ENCODE measurements at places on chromosomes 16 and 17.

DNA sequence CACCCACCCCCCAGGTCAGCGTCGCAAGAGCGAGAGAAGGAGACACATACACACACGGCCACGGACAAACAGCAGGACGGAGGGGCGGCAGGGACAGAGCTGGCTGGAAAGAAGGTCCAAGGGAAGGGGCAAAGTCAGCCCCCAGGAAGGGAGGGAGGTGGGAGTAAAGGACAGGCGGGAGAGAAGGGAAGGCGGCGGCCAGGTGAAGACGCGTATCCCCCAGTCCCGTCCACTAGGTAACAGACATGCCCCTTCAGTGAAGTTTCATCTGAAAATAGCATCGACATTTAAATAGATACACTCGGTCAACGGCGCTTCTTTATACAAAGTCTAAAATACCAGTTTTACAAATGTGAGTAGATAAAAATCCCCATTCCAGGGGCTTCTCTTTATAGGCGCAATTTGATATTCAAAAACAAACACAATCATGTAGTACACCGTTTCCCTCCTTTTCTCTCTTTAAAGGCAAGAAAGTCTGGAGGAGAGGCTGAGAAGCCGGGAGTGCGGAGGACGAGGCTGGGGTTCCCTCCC, 4.5 kb downstream of the CBX8 start:
- DNase-seq, result no peak

GRCh38 chr16:19236561-19237209, 48.8 kb upstream of the CLEC19A start:
- peak; percentile 44 for DNase-seq

- no peak for DNase-seq
Measured at GRCh38 chr16:2973093-2973492, 3.9 kb downstream of the PAQR4 start.

GRCh38 chr17:45098869-45099616, 33.3 kb downstream of the PLCD3 start:
- peak; percentile 61 for DNase-seq

DNA sequence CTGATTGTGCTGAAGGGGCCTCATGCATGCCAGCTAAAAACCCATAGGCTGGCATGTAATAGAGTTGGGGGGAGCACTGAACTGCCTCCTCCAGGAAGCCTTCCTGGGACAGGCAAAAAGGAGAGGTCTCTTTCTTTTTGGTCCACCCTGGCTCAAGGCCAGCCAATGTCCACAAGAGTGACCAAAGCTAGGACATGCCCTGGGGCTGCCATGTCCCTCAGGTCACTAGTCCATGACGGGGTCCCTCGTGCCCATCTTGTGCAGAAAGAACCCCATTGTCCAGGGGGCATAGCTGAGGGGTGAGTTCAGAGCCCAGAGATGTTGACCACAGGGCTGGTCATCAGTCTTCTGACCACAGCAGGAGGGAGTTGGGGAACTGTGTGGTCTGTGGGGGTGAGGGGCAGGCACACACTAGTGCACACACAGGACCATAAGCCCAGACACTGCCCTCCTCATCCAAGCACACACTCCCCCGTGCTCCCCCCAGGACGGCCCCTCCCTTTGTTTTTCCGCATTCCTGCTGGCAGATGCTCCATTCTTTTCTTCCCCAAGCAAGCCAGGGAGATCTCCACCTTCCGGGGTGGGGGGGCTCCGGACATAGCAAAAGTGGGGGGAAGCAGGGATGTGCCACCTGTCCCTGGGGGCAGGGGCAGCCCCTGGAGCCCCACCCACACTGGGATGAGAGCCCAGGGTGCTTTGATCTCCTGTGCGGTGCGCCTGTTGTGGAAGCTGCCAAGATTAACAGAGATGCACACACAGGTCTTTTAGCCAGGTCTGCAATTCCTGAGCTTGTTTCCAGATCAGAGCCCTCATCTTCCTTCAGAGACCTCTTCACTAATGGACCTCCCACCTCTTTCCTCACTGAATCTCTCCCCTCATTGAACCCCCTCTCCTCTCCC, 25.2 kb upstream of the PHB1 start:
- DNase-seq, result no peak

GRCh38 chr17:40369923-40370322, 5.4 kb upstream of the GJD3 start:
- no peak for DNase-seq

GRCh38 chr16:88055356-88055755, 104.1 kb downstream of the BANP start:
- no peak for DNase-seq

GRCh38 chr16:26742040-26742439, 324.7 kb upstream of the C16orf82 start:
- no peak for DNase-seq

- DNase-seq, result peak; percentile 48
Measured at GRCh38 chr17:17719966-17720543, 38.8 kb downstream of the RAI1 start.

GRCh38 chr16:66039793-66040192, 326.7 kb upstream of the CDH5 start:
- no peak for DNase-seq

DNA sequence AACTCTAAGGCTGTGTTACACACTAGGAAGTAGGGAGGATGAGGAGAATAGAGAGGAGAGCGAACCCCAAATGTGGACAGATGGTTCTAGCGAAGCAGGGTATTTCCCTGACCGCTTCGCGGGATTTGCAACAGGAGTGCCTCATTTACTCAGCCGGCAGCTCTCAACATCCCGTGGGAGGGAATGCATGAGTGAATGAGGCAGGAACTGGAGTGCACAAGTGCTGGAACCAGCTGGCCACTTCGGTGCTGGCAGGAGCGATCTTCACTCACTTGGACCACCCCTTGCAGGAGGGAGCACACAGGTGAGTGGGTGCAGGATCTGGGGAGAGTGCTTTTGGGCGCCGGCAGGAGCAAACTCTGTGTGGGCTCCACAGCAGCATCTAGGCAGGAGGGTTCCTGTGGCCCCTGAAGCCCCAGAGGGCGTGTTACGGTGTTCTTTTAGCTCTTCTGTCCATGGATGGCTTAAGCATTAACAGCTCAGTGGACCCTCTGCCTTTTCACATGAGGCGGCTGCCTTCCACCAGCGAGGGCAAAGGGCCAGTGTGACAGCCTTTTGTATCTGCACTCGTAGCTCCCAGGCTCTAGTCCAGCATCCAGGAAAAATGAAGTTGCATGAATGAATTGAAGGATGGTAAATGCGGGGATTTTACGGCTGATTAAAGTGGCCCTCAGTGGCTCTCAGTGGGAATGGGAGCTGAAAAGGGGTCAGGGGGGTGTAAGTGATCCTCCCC, 17.4 kb upstream of the ZNHIT3 start:
- DNase-seq, result no peak

- DNase-seq, result no peak
Measured at GRCh38 chr16:11605891-11606290, 19.2 kb upstream of the LITAF start.

GRCh38 chr17:47791025-47791424, 30.6 kb downstream of the OSBPL7 start:
- no peak for DNase-seq

DNA sequence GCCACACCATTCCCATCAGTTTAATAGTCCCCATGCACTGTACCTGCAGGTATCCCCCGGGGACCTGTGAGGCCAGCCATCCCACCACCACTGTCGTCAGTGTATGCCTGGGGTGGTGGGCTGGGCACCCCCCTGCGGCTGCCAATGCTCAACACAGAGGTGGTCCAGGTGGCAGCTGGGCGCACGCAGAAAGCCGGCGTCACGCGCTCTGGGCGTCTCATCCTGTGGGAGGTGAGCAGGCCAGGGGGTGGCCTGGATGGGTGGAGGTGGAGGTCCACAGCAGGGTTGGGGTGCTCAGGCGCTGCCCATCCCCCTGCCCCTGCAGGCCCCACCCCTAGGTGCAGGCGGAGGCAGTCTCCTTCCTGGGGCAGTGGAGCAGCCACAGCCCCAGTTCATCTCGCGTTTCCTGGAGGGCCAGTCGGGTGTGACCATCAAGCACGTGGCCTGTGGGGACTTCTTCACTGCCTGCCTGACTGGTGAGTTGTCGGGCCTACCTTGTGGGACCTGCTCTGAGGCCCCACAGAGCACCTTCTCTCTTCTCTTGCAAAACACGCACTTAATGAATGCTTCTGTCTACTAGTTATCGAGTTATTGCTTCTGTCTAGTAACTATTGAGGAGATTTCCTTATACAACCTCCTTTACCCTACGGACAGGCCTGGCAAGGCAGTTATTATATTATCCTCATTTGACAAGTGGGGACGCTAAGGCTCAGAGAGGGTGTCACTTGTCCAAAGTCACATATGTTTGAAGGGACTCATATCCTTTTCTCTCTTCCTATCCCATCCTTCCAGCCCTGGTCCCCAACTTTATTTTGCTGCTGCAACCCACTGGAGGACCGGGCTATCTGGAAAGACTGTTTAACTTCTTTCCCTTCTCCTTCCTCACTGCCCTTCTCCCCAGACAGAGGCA, 5.8 kb upstream of the TRAF4 start:
- no peak for DNase-seq

DNA sequence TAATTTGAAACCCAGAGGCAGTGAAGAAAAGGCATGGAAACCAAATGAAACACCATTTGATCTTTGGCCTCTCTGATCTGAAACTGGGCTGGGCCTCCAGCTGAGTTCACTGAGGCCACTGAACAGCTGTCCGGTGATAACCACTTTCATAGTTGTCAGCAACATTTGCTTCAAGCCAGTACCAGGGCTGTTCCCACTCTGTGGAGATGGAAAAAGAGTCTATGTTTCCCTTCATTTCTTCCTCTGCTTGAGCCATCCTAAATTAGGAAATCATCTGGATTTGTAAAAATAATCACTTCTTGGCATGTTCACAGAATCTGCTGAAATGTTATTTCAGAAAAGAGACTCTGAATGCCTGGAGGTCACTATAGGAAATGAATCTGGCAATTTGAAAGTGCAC, 119.3 kb downstream of the STX8 start:
- no peak for DNase-seq

DNA sequence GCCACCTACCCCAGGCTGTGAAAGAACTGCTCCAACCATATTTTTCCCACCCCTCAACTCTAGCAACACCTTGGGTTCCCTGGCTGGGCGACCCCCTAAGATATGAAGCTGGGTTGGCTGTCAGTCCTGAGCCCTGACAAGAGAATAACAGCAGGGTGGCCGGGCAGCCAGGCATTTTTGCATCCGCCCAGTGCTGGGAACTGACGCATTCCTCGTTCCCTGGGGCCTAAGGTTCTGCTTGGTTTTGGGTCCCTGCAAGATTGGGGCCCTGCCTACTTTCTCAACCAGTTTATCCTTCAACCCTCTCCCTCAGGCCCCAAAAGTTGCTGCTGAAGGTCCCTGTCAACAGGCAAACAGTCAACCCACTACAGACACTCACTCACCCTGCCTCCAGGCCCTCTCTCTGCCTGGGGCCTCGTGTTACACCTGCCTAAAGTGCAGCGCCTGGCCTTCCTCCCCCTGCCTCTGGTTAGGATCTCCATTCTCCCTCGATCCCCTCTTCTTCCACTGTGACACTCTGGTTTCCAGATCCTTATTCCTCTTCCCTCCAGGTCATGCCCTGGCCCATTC, 151.5 kb downstream of the STX8 start:
- no peak for DNase-seq

- peak; percentile 71 for DNase-seq
Measured at GRCh38 chr16:31874366-31875111, 932 bp downstream of the ZNF267 start.

DNA sequence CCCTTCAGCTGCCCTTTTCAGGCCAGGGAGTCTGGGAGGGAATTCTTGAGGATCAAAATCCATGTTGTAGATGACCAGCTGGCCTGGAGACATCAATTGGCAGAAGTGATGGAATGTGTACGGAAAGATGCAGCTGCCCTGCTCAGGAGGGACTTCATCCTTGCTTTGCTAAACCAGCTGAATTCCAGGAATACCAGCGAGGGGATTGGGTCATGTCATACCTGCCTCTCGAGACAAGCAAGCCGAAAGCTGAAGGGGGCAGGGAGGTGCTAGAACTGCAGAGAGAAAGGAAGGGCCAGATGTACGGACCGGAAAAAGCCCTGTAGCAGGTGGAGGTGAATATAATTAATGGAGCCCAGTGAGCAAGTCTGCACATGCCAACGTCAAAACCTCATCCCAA, 25.6 kb upstream of the NTN1 start:
- DNase-seq, result no peak

DNA sequence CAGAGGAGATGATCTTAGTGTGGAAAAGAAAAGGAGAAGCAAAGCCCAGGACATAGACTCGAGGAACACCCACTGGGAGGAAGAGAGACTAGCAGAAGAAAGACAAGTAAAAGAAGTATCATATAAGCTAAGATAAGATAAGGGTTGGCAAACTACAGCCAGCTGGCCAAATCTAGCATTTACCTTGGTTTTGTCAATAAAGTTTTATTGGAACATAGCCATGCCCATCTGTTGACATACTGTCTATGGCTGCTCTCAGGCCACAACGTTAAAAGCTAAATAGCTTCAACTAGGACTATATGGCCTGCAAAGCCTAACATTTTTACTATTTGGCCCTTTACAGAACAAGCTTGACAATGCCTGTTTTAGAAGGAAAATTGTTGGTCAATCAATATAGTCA, 166.4 kb upstream of the AXIN2 start:
- no peak for DNase-seq

DNA sequence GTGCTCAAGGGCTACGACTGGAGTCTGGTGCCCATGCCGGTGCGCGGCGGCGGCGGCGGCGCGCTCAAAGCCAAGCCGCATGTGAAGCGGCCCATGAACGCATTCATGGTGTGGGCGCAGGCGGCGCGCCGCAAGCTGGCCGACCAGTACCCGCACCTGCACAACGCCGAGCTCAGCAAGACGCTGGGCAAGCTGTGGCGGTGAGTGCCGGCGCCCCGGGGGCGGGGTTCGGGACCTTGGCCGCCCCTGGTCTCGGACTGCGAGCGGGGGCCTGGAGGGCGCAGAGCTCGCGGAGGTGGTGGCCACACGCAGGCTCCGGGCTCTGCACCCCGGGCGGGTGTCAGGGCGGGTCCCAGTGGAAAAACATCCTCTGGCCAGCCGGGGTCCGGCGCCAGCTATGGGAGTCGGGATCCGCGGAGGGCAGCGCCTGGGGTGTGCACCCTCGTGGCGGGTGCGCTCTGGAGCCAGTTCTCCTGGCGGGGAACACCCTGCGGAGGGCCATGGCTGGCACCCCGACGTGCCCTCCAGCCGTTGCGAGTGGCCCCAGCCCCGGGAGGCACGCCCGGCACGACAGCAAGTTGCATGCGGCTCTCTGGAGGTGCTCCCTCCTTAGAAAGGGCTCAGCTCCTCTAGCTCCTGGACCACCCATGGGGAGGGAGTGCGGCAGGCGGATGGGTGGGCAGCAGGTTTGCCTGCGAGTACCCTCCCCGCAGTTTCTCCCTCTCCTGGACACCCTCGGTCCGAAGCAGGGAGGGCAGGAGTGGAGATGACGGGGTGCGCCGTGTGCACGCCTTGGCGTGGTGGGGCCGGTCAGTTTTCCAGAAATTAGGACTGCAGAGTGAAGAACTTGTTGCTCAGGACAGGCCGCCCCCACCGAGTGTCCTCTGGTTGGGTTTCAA, 824 bp downstream of the SOX8 start:
- DNase-seq, result no peak

DNA sequence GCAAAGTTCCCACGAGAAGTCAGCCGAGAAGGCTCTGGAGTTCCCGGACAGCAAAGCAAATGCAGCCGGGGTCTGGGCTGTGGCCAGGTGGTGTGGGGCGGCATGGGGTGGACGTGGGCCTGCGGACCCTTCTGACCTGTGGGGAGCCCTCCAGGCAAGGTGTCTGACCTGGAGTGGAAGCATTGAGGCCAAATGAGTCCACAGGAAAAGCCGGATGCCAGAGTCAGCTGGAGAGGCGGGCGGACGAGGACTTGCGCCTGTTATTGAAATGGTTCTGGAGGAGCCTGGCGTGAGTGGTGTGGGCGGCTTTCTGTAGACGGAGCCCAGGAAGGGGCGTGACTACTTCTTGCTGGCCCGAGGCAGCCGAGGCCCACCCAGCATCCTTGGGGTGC, 50.5 kb upstream of the ZNF750 start:
- no peak for DNase-seq

Measured in PC-9 (cell line).